ENCODE measurements at places on chromosomes 4 and X. TPM values are rescaled to one million over a fixed set of nuclear protein-coding genes. Genes with fewer than 3 reads are reported as not detected.

DNA sequence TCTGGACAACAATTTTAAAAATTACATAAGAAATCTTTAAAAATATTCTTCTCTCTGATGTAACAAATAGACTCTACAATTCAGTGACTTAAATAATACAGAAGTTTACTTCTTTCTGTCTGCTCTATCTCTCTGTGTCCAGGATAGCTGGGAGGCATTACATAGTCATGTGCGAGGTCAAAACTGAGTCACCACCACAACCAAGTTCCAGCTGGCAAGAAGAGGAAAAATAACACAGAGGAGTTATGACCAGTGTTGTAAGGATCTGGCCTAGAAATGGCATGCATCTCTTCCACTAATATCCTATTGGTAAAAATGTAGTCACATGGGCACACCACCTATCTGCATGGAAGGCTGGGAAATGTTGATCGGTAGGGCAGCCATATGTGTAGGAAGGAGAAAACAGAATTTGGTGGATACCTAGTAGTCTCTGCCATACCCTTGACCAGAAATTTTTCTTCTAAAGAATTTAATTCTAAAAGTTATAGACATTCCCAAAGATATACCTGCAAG is 39.4 kb upstream of the WDFY3 start:
- peak; percentile 60 for DNase-seq

GRCh38 chrX:37921758-37922157 is 74.4 kb upstream of the DYNLT3 start:
- DNase-seq, result no peak

DNA sequence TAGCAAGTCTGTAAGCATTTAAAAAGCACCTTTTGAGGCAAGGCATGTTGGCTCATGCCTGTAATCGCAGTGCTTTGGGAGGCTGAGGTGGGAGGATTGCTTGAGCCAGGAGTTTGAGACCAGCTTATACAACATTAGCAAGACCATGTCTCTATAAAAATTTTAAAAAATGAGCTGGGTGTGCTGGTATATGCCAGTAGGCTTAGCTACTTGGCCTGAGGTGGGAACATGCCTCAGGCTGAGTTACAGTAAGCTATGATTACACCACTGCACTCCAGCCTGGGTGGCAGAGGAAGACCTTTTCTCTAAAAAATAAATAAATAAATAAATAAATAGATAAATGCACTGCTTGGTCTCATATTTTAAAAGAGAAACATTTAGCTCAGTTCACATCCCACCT is 26.8 kb downstream of the BLTP1 start:
- DNase-seq, result no peak

DNA sequence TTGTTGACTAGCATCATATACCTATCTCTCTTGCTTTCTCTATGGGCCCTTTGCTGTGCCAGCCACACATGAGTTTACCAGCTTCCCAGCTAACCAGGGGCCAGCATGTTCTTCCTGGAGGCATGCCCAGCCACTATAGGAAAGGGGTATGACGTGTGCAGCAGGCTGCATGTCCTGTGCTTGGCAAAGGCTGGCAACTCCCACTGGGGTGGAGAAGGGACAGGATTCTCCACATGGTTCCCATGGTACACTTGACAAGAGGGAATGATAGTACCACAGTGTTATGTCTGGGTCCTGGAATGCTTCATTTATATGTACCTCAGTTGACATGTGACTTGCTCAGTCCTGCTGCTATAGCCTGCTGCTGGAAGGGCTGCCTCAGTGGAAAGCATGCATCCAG is 78.8 kb downstream of the TMEM164 start:
- no peak for DNase-seq

DNA sequence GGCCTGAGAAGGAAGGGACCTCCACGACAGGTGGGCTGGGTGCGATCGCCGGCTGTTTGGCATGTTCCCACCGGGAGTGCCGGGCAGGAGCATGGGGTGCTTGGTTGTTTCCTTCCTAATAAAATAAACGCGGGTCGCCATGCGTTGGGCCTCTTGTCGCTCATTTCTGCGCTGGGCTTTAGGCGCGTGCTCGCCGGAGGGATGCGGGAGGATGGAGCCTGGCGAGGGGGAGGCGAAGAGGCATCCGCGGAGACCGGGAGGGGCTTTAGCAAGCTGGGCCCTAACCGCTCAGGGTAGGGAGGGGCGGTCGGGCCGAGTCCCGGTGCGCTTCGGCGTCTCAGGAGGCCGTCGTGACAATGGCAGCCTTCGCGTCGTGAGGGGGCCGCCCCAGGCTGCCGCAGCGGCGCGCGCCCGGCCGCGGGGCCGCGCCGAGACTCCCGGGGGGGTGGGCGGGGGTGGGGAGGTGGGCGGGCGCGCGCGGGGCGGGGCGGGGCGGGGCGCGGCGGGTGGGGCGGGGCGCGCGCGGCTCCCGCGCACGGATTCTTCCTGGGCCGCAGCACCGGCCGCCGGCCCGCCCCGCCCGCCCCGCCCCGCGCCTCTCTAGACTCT is 476 bp upstream of the GDI1 start:
- DNase-seq, result no peak

DNA sequence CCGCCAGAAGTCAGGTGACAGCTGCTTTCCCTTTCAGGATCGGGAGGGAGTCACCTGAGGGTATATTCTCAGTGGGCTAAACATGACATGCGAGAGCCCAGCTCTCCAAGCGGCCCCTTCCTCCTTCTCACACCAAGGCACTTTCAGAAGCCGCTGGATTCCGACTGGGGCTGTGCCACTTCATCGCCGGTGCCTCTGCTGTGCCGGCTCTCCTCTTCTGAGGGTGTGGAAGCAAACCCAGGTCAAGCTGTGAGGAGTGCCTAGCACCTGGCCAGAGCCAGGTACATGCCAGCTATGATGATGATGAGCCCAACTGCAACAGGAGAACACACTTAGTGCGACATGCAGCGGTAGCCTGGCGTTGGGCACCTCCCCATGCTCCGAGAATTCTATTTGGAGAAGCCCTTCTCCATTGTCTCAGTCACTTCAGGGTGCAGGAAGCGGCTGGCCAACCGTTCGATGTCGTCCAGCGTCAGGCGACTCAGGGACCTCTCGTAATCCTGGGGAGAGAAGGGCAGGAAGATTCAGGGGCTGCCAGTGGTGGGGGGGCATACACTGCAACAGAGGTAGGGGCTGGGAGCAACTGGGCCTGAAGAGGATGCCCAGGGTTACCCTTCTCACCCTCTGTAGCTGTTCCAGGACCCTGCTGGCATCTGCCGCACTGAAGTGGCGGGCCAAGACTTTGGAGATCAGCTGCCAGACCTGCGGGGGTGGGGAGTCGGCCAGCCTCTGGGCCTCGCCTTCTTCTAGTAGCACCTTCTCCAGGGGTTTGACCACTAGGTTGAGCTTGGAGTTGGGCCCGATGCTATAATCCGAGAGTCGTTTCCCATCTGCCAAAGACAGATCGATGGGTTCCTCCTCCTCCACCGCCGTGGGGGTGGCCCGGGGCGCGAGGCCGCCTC is 1.0 kb downstream of the UBL4A start:
- no peak for DNase-seq

DNA sequence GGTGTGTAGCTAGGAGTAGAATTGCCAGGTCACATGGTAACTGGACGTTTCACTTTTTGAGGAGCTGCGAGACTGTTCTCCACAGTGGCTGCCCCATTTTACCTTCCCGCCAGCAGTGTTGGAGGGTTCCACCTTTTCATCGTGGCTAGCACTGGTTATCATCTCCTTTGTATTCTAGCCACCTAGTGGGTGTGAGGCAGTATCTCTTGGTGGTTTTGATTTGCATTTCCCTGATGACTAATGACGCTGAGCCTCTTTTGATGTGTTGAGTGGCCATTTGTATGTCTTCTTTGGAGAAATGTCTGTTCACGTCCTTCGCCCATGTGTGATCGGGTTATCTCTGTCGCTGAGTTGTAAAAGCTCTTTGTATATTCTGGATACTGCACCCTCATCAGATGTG is 10.6 kb downstream of the ABCD1 start:
- DNase-seq, result no peak

DNA sequence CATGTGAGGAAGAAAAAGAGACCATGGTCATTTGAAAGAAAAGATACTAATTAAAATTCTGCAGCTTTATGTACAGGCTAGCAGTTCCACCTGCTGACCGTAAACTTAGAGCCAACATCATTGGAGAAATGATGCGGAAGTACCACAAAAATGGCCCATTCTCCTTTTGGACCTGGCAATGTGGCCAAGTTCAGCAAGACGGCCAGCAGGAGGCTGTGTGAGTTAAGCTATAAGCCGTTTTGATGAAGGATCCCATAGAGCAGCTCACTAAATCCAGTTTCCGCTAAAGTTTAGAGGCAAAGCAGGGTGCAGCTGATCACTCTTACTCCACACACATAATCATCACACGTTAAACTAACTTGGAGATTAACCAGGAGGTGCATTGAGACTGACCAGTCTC is 133.8 kb downstream of the LDB2 start:
- no peak for DNase-seq

DNA sequence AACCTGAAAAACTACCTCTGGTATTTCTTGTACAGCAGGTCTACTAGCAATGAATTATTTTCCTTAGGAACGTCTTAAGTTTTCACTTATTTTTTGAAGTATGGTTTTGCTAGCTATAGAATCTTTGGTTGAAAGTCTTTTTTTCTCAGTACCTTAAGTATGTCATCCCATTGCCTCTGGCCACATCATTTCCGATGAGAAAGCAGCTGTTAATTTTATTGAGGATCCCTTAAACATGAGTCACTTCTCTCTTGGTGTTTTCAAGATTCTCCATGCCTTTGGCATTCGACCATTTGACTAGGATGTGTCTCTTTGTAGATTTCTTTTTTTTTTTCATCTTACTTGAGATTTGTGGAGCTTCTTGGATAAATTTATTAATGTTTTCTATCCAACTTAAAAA is 803.8 kb upstream of the AMOT start:
- no peak for DNase-seq

DNA sequence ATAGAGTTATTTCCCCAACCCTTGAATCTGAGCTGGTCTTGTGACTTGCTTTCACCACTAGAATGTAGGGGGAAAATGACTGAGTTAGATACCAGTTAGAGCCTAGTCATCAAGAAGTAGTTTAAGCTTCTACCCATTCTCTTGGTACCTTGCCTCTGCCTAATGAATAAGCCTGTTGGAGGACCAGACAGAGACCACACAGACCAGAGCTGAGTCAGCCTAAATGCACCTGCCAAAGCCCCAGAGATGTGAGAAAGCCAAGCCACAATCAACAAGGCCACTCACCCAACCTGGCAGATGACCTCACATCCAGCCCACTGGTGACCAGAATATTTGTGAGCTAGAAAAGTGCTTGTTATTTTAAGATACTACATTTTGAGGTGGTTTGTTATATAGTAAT is 85.2 kb upstream of the DCLK2 start:
- DNase-seq, result no peak

DNA sequence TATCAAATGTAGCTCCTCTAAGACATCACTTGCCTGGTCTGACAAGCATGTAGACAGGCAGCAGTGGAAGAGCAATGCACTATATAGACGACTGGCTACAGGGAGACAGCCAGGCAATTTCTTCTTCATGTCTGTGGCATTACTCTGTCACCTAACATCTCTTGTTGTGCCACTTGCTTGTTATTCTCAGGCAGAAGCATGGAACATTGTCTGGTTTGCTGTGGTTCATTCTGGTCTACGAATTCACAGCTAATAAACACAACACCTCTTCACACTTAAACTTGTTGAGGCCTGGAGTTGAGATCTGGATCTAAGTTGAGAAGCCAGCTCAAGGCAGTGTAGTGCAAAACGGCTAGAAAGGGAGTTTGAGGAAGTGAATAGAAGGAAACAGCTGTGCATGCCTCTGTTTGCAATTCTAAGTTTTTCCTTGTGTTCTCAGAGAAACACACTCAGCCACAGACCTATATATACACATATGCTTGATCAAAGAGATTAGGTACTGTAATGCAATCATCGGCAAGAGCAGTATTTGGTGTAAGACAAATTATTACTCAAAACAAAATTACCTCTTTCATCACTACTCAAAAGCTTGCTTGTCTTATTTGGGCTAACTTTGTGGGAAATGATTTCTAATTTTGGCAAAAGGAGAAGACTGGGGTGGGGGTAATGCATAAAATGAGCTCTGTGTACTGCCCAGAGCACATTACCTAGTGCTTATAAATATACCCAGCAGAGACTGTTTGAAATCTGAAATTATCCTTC is 243.8 kb downstream of the PPP3CA start:
- no peak for DNase-seq

DNA sequence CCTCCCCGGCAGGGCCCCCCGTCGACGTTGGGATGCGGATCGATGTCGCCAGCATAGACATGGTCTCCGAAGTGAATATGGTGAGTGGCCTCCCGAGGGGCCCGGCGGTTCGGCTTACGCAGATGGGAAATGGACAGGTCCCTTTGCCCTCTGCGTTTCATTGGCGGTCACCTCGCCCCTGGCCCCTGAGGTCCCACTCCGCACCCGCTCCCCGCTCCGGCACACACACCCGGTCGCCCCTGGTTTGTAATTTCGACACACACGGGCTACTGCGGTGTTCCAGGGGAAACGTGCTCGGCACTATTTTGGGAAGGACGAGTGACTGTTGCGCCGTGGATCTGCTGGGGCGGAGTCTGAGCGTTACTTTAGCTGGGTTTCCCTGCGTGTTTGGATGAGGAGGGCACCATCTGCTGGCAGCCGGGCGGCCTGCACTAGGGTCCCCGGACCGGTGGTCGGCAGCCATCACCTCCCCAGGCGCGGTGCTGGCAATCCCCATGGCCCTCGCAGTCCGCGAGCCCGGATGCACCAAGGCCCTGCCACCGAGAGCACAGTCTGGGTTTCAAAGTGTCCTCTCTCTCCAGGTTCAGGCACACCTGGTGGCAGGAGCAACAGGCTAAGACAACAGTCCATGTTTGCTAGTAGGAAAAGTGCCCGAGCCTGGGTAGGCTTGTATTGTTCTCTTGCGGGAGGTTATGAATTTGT is 1.2 kb downstream of the GABRB1 start:
- DNase-seq, result peak; percentile 16

DNA sequence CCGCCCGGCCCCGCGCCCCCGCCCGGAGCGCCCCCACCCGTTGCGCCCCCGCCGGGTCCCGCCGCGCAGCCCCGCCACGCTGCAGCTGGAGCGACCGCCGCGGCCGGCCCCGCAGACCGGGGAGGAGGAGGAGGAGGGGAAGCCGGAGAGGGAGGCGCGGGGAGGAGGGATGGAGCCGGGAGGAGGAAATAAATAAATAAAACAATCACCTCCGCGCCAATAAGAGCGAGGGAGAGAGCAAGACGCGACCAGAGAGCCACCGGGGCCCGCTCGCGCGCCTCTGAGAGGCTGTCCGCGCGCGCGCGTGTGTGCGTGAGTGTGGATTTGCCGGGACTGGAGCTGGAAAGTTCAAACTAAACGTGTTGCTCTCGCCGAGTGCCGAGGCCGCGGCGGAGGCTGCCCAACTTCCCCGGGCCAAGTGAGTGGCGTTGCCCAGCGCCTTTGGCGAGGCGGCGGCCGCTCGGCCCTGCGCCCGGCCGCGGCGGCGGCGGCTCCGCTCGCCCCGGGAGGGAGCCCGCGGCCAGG is 2184.4 kb upstream of the TENM3 start:
- peak; percentile 94 for DNase-seq

- no peak for DNase-seq
These were observed 311.1 kb downstream of the INPP4B start for GRCh38 chr4:142535009-142535408.

- no peak for DNase-seq
These were observed 64.2 kb downstream of the IRF2 start for GRCh38 chr4:184409911-184410692.

GRCh38 chr4:70849291-70849690 is 9.6 kb upstream of the GRSF1 start:
- DNase-seq, result no peak

The TMPRSS11B gene
- polyA plus RNA-seq, result 0.24 TPM

The MTNR1A gene
- polyA plus RNA-seq, result not detected

The DSPP gene
- not detected for polyA plus RNA-seq

The HTT gene
- polyA plus RNA-seq, result 33.1 TPM

The IL2 gene
- polyA plus RNA-seq, result not detected

The PWWP3B gene
- 8.7 TPM for polyA plus RNA-seq

The GPAT3 gene
- polyA plus RNA-seq, result 4.6 TPM

The NHS gene
- 10.2 TPM for polyA plus RNA-seq

Data from adrenal gland (tissue), 19 donors.